ENCODE measurements at places on chromosomes 7 and 10.

DNA sequence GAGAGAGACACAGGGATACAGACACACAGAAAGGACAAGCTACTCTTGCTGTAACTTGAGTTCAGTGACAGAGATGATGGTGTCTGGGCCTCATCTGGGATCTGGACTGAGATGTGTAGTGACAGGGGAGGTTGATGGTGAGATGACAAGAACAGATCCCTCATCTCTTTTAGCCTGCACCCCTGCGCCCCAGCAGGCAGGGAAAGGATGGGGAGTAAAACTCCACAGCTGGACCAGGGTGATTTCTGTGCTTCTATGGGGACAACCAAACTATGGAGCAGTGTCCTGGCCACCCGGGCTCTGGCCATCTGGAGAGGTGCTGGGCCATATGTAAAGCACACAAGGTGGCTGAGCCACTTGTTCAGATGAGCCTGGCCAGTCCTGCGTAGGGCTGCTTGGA lies 4.5 kb upstream of the LRRC18 start:
- no peak for DNase-seq

GRCh38 chr10:103800789-103801540 lies 54.4 kb downstream of the SH3PXD2A start:
- no peak for DNase-seq

DNA sequence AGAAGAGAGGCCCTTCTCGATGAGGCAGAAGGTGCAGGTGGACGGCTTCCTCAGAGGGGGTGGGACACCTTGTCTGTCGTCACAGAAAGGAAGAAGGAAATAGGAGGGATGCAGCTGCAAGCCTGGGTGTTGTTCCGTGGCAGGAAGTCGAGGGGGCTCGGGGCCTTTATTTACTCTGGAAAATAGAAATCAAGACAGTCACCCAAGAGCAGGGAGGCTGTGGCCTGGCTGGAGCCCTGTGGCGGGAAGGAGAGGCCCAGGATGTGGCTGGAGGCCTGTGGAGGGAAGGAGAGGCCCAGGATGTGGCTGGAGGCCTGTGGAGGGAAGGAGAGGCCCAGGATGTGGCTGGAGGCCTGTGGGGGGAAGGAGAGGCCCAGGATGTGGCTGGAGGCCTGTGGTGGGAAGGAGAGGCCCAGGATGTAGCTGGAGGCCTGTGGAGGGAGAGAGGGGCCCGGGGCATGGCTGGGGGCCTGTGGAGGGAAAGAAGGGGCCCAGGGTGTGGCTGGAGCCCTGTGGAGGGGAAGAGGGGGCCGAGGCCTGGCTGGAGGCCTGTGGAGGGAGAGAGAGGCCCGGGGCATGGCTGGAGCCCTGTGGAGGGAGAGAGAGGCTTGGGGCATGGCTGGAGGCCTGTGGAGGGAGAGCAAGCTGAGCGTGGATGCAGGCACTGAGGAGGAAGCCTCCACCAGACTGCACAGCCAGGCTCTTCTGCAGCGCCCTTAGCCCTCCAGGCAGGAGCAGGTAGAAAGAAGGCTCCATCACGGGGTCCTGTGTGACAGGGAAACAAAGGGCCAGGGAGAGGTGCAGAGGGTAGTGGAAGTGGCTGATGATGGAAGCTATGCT lies 97.3 kb upstream of the SFMBT2 start:
- peak; percentile 23 for DNase-seq

DNA sequence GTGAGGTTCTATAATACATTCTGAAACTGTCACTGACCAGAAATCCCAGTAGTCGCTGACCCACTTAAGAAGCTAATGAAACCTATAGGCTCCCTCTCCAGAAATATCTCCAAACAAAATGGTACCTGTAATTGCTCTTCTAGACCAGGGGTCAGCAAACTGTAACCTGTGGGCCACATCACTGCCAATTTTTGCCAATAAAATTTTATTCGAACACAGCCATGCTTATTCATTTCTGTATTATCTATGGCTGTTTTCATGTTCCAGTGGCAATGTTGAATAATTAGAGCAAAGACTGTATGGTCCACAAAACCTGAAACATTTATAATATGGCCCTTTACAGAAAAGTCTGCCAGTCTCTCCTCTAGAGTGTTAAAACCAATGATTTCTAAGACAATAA lies 37.2 kb upstream of the SVIL start:
- no peak for DNase-seq

DNA sequence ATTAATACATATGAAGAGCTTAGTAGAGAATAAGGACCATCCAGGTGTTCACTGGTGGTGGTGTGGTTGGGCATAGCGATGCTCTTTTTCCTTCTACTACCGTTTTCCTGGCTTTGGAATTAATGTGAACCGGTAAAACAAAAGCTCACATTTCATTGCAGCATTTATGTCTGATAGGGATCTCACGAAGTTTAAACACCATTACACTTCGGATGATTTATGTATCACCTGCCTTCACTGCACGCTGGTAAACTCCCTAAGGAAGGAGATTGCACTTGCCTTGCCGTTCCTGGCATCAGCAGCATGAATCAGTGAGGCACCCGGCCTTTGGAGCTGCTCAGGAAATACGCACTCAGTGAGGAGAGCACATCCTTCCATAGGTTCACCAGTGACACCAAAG lies 47.5 kb downstream of the WIPF3 start:
- no peak for DNase-seq

- DNase-seq = no peak
Observed at GRCh38 chr7:110677405-110677804, 413.5 kb upstream of the LRRN3 start.

- DNase-seq = no peak
Observed at GRCh38 chr10:119450606-119451299, 91.8 kb downstream of the RGS10 start.

- DNase-seq = no peak
Observed at GRCh38 chr10:89783406-89783805, 82.0 kb downstream of the KIF20B start.

GRCh38 chr7:31100871-31101270 lies 48.8 kb downstream of the ADCYAP1R1 start:
- DNase-seq = no peak

- DNase-seq = no peak
Observed at GRCh38 chr10:29811751-29812427, 177.1 kb upstream of the SVIL start.

DNA sequence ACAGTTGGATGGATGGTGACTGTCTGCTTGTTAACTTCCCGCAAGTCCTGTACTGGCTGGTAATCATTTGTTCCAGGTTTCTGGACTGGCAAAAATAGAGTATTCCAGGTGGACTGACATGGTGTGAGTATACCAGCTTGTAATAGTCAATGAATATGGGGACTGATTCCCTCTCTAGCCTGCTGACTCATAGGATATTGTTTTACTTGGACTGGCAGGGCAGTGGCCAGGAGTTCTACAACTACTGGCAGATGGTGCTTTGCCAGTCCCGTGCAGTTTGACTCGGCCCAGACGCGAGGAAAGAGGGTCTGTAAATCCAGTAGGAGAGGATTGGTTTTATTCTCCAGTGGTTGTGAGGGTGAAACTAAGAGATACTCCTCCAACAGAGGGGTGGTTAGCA lies 78.0 kb downstream of the PRR15 start:
- DNase-seq = no peak

DNA sequence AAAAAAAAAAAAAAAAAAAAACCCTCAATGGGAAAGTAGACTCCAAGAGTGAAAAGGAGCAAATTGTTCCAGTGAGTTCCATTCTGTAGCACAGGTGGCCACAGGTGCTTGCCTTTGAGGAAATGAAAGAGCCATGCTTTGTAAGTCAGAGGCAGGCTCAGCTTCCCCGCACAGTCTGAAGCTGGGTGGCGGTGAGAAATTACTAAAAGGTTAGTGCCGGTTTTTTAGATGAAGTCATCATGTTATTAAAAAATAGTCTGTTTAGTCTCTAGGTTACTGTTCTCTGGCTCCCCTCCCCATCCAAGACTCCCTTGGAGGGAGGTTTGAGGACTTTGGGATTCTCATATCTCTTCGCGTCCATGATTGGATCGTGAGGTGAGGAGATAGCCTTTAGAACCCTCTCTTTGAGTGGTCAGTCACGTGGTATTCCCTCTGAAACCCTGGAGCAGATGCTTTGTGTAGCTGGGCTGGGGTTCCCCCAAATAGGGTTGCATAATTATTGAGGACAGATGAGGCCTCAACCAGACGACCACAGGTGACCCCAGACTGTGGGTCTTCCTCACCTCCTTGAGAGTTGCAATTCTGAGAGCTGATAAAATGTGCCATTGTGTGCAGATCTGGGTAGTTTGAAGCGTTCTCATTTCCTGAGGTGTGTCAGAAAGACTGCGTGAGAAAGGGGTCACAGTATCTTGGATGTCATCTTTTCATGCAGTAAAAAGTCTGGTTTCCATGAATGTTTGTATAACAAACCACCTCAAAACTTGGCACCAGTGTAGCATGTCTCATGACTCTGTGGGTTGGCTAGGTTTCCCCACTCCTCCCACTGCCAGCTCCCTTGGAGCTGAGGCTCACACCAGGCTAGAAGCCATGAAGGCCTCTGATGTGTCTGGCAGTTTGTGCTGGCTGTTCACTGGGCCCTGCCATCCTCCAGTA lies 27.1 kb downstream of the OGDH start:
- DNase-seq = peak; percentile 84

DNA sequence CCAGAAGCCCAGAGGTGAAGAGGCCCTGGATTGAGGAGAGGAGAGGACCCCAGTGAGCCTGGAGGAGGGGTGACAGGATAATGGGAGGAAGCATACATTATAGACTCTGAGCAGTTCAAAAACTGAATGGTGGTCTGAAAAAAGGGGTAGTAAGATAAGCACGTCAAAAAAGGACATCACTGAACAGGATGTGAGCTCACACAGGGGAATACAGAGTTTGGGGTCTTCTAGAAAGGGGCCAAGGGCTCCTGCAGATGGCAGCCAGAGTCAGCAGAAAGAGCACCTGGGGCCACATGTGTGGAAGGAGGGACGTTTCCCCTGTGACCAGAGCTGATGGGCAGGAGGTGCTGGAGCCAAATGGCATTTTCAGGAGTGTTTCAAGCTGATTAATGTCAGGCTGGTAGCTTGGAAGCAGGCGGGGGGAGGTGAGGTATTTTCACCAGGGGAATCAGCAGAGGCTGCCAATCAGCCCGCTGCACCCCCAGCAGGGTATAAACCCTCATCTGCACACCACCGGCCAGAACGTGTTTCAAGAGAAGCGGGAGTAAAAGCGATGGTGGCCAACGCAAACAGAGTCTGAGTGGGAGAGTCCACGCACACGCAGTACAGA lies 85.8 kb downstream of the TNS3 start:
- DNase-seq = no peak

GRCh38 chr7:6320791-6321190 lies 48.4 kb upstream of the CYTH3 start:
- no peak for DNase-seq

DNA sequence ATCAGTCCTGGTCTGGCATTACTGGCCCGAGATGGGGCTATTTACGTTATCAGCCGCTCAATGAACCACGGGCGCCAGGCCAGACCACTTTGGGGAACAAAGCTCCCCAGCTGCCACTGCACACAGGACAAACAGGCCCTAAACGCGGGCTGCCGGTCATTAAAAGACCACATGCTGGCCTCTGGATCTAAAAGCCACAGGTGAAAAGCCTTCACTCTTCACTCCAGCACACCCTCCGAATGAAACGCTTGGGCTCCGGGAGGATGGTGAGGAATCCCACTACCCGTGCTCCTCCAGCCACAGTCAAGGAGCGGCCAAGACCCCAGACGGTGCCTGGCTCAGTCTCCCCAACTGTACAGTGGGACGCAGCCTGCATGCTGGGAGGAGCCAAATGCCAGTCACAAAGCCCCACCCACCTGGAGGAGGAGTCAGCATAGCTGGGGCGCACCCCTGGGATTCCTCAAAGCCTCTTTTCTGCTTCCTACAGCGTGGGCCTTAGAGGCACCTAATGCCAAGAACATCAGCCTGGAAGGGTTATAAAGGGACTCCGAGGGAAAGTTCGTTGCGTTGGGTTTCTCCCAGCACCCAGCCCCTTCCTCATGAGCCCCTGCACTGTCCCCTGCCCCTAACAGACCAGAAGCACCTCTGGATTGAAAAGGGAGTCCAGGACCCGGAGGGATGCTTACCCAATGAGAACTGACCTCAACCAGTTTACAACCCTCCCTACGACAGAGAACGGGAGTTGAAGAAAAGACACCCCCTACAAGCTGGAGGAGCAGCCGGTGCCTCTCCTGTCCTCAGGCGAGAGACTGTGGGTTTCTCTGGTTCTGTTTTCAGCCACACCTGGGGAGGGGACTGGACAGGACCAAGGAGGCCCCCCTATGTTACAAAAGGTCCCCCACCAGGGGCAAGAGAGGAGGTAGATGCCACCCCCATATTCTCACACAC lies 4.7 kb downstream of the PDGFA start:
- no peak for DNase-seq

DNA sequence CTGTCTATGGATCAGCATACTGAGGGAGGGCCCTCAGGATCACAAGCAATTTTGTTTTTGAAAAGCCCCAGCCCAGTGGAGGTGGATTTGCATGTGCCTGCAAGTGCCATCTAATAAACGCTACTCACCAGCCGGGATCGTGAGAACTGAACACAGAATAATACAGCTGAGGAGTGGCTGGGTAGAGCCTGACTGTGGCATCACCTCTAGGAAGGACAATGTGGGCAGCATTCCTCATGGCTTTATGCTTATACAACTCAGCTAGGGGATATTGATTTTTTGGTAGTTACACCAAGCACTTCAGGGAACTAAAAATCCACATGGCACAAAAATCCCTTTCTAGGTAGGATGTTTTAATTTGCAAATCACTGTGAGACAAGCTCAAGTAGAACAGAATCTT lies 72.7 kb upstream of the PALS2 start:
- DNase-seq = no peak

DNA sequence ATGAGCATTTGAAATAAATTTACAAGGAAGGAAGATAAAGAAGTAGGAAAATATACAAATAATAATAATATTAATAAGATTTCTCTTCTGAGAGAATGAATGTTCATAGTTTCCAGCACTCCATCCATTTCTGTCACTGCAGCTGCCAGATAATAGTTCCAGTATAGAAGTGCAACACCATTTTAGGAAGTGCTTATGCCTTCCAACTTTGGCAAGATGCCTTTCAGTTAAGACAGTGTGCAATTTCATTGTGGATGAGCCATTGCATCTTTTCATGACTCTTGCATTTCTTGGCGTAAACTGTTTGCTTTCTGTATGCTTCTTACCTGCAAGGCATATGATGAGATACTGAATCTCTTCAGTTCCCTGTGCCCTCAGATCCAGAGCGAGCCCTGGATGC lies 185.0 kb downstream of the PDE1C start:
- no peak for DNase-seq

GRCh38 chr10:47449979-47450378 lies 33.9 kb downstream of the ANXA8 start:
- no peak for DNase-seq
